Chondrocyte (in vitro differentiated cells): ENCODE measurements at places on chromosomes 12 and 14.

DNA sequence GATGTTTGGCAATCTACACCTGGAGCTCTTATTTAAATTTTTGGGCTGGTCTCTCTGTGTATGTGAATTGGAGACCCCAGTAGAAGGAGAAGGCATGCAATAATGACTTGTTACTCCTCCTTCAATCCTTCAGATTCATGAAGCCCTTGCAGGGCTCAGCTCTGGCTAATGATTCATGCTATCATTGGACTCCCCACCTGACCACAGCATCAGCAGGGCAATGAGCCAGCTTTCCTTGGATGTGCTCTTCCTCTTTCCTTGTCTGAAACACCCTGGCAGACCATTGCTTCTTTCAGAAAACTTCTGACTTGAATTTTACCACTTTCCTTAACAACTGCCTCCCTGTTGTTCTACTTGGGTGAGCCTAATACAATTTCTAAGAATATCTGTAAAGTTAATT lies 1019.2 kb downstream of the AACS start:
- no peak for DNase-seq

- DNase-seq = no peak
Measured at GRCh38 chr12:10957741-10958140, 18.7 kb upstream of the TAS2R14 start.

DNA sequence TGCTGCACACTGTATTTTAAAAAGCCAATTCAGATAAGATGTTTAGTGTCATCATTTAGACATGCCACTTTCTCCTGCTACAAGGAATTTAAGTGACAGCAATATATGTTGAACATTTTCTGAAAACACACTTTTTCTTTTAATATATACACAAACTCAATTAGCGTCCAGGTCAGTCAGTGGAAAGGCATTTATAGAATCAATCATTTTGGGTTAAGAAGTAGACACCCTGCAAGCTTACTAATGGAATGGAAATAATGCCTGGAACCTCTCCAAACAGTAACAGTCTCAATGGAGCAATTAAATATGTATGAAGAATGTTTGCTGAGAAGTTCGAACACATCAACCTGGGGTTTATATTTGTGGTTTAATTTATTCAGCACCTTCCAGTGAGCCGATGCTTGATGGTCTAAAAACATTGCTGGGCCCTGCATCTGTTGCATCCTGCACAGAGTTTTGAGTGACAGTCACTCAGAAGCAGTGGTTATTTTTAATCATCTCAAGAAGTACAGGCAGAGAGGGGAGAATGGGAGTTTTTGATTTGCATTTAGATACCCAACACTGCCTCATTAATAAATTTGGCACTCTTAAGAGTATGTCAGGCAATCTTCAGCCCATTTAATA lies 410.7 kb downstream of the TMEM117 start:
- DNase-seq = no peak

DNA sequence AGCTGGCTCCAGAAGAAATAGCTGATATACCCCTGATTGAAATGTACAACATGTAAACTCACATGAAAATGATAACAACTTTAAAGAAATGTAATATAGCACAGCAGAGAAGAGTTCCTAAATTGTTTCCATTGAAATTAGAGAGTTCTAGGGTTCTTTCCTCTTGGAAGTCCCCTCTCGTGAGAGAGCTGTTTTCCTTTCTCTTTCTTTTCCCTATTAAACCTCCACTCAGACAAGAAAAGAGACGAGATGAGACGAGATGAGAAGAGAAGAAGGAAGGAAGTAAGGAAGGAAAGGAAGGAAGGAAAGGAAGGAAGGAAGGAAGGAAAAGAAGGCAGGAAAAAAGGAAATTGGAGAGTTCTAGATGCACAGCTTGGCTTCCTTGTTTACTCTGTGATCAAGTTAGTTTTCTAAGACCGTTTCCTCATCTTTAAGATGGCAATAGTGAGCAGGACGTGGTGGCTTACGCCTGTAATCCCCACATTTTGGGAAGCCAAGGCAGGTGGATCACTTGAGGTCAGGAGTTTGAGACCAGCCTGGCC lies 11.9 kb downstream of the DRAM1 start:
- DNase-seq = no peak

GRCh38 chr12:130504110-130504839 lies 166.6 kb downstream of the PIWIL1 start:
- DNase-seq = no peak
